Fibroblast of skin of abdomen (primary cell): ENCODE measurements at places on chromosomes 5 and 9.

DNA sequence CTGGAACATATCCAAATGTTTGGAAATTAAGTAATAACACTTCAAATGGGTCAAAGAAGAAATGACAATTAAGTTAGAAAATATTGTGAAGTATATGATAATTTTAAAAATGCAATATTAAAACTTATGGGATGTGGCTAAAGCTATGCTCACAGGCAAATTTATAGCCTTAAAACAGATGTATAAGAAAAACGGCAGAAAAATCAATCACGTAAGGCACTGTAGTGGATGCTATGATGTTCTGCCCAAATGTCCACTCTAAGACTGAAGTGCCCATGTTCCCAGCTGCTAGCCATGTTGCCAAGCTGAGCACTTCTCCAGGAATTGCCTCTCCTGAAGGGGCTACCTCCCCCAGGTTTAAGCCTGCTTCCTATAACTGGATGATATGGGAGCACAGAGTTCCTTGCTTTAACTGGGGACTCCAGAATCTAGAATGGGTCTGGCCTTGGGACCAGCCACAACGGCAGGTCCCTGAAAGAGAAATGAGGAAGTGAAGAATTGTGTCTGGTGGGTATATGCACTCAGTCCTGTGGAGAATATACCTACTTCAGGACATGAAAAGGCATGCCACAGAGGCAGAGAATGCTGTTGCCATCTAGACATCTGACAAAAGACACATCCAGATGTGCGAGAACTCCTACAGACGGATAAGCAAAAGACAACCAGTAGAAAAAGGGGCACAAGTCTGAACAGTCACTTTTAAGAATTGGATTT lies 78.2 kb upstream of the RXRA start:
- DNase-seq: no peak

GRCh38 chr9:6552033-6552432 lies 93.5 kb downstream of the GLDC start:
- DNase-seq: peak; percentile 56

- DNase-seq: no peak
Observed at GRCh38 chr5:99089822-99090549, 161.2 kb upstream of the CHD1 start.

GRCh38 chr5:9452181-9452580 lies 93.7 kb downstream of the SEMA5A start:
- no peak for DNase-seq

GRCh38 chr5:150301170-150301505 lies 1.6 kb downstream of the ARSI start:
- peak; percentile 65 for DNase-seq

DNA sequence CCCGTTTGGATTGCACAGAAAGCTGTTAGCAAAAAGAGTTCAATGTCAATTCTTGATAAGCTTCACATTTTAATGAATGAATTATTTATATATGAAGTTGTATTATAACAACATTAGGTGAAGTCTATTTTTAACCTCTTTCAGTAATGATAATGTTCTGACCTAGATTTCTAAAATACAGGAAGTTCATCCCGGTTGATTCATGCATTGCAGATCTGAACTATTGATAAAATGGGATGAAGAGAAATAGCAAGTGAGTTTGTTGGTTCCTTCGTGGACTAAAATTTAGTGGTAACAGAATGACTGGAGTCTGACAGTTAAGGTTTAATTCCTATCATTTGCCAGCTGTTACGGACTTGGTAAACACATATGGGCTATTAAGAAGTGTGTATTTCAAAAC lies 180.5 kb downstream of the PCSK1 start:
- DNase-seq: no peak

GRCh38 chr9:135734616-135735144 lies 32.7 kb downstream of the KCNT1 start:
- DNase-seq: no peak

GRCh38 chr5:3852161-3852916 lies 256.7 kb downstream of the IRX1 start:
- no peak for DNase-seq

DNA sequence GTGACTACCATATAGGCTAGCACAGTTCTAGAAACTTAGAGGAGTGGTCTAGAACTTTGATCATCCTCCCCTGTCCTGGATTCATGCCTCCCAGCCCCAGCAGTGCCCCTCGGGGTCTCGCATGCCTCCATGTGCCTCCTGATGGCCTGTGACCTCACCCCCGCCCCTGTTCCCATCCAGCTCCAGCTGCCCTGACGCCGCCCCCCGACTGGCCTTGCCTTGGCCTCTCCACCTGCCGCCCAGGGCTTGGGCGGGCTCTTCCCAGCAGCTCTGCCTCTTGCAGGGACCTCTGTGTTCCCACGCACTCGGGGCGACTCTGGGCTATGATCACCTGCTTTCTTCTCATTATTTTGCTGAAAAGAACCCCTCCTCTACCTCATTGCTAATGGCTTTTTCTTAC lies 115.4 kb upstream of the PHYKPL start:
- no peak for DNase-seq

DNA sequence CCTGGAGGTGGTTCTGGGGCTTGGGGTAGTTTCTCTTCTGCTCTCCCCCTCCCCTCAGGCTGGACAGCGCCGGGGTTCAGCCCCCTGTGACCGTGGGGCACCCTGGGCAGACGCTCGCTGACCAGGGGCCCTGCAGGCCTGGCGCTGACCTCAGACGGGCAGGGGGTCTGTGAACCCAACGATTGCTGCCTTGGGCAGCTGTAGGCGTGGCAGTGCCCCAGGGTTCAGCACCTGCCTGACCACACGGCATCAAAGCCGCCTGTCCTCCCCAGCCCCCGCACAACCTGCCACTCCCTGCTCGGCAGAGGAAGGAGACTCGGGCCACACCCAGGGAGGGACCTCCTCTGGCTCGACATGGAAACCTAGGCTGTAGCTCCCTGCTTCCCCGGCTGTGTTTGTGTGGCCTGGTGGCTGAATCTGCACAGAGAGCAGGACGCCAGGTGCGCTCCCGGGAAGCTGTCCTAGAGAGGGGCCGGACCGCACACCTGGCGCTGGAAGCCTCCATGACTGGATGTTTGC lies 12.2 kb downstream of the LCN12 start:
- no peak for DNase-seq

DNA sequence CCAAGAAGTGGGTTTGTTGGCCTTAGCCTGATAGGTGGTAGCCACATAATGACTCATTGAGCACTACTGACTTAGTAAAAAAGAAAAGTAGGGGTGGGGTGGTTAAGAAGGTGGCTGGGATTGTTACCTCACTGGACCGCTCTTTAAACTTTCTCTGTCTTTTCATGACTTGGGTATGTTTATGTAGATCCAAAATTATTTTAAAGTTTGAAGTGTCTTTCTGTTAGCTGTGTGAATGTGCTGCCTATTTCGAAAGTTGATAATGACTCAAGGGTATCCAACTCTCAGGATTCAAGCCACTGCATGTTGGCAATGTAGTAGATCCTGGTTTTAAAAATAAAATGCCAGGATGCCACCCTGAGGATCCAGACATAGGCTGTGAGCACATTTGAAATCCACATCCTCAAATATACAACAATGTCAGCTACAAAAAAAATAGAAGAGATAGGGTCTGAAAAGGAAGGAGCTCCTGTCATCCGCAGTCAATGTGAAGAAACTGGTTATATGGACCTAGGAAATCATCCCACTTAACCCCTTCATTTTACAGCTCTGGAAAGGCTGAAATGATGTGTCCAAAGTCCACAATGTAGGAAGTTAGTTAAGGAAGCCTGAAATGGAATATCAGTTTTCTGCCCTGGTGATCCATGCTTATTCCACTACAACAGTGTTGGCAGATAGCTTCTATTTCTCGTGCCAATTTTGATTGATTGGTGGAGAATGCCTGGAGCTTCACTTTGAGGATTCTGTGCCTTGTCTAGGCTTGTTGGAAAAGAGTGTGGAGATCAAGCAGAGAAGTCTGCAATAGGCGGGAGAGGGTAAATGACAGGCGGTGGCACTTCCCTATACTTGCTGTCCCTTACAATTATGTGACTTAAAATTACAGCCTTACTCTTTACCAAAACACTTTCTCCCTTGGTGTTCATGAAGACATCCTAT lies 23.4 kb downstream of the ZNF462 start:
- no peak for DNase-seq

DNA sequence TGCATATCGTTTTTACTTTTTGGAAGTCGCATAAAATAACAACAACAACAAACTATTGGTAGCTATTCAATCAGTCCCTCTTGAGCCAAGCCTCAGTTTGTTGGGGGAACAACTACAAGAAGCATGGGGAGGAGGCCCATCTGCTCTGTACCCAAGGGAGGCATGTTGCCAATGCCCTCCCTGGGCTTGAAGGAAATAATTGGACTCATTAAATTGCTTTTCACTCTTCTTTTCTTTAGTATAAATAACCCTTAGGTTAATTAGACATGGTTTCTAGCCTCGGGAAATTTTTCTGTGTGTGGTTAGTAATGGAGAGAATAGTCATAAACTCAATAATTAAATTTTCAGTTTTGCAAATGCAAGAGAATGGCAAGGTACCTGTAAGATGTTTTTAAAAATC lies 500.7 kb downstream of the TLE4 start:
- DNase-seq: no peak

- DNase-seq: no peak
Observed at GRCh38 chr9:91415290-91415689, 8.3 kb downstream of the NFIL3 start.

- peak; percentile 60 for DNase-seq
Observed at GRCh38 chr5:55324815-55325418, 17.1 kb downstream of the MTREX start.

DNA sequence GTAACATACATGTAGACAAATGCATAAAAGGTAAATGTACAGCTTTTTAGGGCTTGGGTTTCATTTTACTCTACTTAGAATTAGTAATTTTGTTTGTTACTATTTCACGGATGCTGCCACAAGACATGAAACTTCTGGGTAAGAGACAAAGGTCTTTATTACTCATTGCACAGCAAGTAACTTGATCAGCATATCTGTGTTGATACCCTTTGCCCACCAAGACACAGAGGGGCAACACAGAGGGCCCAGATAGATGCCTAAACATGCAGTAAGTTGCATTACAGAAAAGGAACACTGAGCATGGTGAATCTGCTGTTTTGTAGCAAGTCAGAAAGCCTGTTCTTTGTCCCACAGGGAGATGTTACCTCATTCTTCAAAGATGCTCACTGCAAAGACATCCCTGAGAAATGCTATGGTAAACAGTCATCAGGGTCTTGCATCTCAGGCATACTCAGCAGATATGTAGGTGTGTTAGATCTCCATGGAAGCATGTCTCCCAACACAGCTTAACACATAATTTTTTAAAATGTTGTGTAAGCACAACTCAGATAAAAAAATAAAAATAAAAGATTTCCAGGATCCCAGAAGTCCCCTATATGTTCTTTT lies 10.3 kb downstream of the ITGA2 start:
- DNase-seq: peak; percentile 58

DNA sequence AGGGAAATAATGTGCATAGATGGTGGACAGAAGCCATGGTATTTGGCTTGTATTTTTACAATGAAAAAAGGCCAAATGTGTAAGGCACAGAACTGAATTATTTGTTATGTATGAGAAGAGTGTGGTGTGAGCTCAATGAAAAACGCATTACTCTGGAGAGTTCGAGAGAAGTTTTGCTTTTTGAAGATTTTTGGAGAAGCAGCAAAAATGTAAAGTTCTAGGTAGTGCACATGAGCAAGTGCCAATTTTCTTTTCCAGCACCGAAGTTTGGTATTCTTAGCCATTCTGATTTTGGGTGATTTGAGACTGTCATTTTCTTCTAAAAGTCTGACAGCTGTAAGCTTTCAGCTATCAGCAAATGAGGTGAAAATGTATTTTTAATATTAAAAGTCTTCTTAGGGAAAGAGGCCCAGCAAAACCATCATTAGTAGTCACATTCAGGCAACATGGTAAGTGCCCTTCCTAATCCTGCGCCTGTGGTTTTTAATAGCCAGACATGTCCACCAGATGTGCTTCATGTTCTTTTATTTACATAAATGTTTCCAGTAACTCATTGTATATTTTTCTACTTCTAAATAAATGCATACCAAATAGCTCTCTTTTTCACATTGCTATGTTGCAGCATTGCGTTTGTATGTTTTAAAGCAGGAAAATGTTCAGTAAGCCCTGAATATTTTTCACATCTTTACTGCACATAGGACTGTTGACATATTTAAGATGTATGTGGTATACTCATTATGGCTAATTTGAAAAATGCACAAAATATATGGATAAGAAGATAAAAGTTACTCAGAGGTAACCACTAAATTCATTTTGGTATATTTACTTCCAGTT lies 50.4 kb downstream of the RASGRF2 start:
- peak; percentile 4 for DNase-seq

DNA sequence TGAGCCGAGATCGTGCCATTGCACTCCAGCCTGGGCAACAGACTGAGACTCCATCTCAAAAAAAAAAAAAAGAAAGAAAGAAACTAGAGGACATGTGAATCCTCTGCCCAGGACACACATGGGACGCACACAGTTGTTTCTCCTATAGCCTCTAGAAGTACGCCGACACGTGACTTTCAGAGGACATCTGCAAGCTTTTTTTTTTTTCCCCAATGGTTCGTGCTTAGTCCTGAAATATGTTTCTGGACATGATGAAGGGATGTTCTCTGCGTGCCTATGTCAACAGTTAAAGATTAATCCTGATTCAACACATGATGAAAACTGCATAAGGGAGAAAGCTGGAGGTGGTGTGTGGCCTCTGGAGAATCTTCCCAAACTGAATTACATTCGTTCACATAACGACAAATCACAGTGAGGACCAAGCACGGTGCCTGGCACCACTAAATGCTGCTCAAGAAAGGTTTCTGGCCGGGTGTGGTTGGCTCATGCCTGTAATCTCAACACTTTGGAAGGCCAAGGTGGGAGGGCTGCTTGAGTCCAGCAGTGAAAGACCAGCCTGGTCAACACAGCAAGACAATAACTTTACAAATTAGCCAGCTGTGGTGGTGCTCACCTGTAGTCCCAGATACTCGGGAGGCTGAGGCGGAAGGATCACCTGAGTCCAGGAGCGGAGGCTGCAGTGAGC lies 9.8 kb downstream of the COL23A1 start:
- DNase-seq: no peak

- no peak for DNase-seq
Observed at GRCh38 chr5:61441742-61442141, 109.7 kb downstream of the ZSWIM6 start.

GRCh38 chr5:118791926-118792734 lies 196.2 kb downstream of the DTWD2 start:
- peak; percentile 79 for DNase-seq

DNA sequence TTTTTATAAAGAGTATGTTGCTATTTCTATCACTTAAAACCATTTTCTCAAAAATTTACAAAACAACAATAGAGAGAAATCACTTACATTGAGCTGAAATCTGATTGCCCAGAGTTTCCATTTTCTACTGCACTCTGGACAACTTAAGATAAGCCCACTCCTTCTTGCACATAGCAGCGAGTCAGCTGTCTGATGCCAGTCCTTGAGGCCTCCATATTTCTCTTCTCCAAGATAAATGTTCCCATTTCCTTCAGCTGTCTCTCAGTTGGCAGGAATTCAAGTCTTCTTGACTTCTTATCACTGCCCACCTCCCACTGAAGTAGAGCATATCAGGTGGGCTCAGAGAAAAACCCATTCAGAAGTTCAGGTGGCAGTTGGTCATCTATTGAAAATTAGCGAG lies 78.5 kb upstream of the PIP5K1B start:
- no peak for DNase-seq
